Choroid plexus epithelial cell (primary cell): ENCODE measurements at places on chromosomes 2 and 18.

DNA sequence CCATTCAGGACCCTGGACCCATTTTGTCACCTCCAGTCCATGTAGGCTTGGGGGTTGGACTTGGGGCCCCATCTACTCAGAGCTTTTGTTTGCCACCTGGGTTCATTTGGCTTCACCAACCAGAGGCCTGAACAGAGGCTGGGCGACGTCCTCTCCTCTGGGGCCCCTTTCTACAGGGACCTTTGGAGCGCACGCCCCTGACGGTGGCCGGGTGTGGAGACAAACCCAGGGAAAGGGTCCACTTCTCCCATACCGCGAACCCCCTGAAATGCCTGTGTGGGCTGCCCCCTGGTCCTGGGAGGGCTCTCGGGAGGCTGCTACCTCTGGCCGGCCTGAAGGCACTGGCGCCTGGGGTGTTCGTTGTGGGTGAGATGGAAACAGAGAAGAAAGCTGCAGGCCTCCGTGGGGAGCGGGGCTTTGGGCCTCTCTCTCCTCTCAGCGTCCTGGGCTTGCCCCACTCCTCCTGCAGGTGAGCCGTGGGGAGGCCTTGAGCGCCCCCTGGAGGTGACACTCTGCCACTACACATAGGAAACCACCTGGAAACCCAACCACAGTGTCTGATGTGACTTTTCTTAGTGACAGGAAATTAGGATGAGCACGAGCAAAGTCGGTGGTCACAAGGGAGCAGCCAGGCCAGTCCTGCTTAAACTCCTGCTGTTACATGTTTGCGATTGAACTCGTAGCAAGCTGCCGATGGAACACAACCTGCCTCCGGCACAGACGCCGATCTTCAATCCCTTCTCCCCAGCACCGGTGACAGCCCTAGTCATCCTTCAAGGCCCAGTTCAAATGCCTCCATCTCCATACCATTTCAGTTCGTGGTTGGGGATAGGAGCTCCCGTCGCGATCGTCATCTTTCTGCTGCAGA lies 12.0 kb upstream of the NTSR2 start:
- DNase-seq: peak; percentile 18

DNA sequence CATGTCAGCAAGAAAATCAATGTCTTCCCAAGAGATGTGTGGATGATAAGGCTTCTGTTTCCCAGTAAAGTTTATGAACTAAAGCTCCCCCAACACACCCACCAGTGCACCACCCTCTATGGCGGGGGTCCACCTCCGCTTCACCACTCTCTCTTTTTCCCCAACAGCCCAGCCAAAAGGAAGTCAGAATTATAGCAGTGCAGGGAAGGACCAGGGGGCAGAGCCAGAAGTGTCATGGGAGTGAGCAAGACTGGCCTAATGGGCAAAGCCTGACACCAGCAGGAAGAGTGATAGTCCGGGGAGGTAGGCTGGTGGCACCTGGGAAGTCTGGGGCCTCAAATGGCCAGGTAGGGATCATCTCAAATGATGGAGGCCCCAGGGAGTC lies 167.7 kb downstream of the ZFP36L2 start:
- DNase-seq: no peak

DNA sequence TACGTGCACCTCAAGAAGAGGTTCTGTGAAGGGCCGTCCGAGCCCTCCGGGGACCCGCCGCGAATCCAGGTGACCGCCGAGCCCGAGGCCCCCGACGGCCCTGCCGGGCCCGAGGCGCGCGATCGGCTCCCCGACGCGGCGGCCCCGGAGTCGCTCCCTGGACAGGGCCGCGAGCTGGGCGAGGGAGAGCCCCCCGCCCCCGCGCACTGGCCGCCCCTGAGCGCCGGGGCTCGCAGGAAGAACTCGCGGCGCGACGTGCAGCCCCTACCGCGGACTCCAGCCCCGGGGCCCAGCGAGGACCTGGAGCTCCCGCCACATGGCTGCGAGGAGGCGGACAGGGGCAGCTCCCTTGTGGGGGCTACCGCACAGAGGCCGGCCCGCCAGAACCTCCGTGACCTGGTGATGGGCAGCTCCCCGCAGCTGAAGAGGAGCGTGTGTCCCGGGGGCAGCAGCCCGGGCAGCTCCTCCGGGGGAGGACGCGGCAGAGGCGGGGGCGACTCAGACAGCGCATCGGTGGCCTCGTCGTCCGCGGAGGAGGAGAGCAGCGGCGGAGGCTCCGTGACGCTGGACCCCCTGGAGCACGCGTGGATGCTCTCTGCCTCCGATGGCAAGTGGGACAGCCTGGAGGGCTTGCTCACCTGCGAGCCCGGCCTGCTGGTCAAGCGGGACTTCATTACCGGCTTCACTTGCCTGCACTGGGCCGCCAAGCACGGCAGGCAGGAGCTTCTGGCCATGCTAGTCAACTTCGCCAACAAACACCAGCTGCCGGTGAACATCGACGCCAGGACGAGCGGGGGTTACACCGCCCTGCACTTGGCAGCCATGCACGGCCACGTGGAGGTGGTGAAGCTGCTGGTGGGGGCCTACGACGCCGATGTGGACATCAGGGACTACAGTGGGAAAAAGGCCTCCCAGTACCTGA lies 812 bp downstream of the SOWAHC start:
- DNase-seq: no peak

DNA sequence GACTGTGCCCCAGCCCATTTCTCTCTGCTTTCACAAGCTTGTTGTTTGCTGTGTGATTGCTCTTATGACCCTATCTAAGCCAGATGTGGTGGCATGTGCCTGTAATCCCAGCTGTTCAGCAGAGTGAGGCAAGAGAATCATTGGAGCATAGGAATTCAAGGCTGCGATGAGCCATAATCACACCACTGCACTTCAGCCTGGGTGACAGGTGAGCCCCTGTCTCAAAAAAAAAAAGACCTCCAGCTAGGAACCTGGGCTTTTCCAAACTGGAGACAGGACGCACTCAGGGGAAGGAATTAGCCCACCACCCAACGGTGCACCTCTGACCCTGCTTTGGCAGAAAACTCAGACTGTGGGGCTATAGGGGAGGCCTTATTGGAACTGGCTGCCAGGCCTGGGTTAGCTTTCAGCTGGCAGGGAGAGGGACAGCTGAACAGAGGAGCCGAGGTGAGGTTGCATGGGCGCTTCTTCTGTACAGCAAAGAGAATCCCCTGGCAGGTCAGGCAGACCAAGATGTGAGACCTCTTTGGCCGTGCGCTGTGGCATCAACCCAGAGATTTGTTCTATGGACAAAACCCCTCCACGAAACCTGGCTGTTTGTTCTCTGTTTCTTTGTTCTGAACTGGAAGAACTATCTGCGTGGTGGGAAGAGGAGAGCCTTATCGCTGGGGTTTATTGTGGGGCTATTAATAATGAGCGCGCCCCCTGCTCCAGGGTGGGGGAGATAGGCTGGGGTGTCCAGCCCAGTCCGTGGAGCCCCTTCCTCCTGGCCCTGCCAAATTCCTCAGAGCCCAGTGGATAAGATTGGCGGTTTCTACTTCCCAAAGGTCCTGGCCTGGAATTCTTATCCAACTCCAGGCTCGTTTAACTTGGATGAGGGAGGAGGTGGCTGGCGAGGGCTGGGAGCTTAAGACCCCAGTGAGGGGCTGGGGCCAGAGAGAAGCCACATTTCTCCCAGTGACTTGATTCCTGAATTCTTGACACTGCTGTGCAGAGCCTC lies 38.8 kb upstream of the SMAD7 start:
- DNase-seq: peak; percentile 26
